ENCODE measurements at places on chromosomes 4 and X.

GRCh38 chr4:4574792-4575191 lies 32.9 kb upstream of the STX18 start:
- DNase-seq, result no peak

DNA sequence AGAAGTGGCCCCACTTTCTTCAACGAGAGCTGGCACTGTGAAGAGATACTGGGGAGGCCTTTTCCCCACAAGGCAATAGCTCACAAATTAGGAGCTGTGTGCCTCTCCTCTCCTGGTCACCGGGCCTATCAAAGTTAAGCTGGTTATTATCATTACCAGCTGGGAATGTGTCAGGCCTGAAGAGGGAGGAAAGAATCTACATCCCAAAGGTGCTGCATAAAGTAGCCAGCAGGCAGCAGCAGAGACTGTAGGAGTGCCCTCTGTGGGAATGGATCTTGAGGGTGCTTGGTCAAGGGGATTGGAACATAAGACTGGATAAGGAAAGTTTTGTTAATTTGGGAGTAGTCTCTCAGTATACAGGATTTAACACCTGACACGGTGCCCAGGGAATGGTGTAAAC lies 9.1 kb upstream of the TMPRSS11D start:
- DNase-seq, result no peak

GRCh38 chr4:8024073-8024786 lies 84.6 kb upstream of the AFAP1 start:
- no peak for DNase-seq

- DNase-seq, result no peak
These were observed 133.7 kb downstream of the PAPSS1 start for GRCh38 chr4:107586371-107586770.

- DNase-seq, result no peak
These were observed 21.4 kb upstream of the NOX1 start for GRCh38 chrX:100895365-100896075.

- no peak for DNase-seq
These were observed 48.4 kb downstream of the RWDD4 start for GRCh38 chr4:183610613-183611012.

DNA sequence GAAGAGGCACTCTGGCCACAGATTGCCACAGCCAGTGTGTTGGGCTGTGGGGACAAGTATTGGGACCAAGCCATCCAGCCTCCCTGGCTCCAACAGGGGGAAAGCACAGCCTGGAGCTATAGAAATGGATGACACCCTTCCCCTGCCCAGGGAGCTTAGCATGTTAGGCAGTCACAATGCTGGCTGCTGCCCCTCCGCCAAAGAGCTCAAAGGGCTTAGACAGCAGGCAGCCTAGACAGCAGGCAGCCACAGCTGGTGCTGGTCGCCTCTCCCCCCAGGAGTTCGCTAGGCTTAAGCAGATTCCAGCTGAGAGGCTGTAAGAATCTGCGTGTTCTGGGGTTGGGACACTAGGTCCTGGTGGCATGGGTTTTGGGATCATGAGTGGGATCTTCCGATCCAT lies 94.5 kb upstream of the MXRA5 start:
- DNase-seq, result no peak

GRCh38 chr4:98623126-98623802 lies 35.1 kb downstream of the TSPAN5 start:
- no peak for DNase-seq
